EL (cell line): ENCODE measurements at places on chromosomes 3 and 15.

DNA sequence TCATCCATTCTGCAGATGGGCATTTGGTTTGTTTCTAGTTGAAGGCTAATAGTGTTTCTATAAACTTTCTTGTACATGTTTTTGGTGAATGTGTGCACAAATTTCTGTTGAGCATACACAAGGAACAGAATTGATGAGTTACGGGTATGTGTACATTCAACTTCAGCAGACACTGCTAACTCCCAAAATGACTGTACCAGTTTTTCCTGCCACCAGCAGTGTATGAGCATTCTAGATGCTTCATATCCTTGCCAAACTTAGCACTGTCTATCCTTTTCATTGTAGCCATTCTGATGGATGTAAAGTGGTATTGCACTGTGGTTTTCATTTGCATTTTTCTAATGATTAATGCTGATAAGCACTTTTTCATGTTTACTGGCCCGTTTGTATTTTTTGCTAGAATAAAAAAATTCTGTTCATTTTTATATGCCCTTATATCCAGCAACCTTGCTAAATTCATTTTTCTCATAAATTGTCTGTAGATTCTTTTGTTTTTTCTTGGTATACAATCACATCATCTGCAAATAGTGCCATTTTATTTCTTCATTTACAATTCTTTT lies 110.2 kb downstream of the ATP1B3 start:
- DNase-seq = no peak

- no peak for DNase-seq
Observed at GRCh38 chr3:140203510-140203909, 268.5 kb downstream of the CLSTN2 start.

- no peak for DNase-seq
Observed at GRCh38 chr3:47908744-47909143, 105.8 kb downstream of the DHX30 start.

DNA sequence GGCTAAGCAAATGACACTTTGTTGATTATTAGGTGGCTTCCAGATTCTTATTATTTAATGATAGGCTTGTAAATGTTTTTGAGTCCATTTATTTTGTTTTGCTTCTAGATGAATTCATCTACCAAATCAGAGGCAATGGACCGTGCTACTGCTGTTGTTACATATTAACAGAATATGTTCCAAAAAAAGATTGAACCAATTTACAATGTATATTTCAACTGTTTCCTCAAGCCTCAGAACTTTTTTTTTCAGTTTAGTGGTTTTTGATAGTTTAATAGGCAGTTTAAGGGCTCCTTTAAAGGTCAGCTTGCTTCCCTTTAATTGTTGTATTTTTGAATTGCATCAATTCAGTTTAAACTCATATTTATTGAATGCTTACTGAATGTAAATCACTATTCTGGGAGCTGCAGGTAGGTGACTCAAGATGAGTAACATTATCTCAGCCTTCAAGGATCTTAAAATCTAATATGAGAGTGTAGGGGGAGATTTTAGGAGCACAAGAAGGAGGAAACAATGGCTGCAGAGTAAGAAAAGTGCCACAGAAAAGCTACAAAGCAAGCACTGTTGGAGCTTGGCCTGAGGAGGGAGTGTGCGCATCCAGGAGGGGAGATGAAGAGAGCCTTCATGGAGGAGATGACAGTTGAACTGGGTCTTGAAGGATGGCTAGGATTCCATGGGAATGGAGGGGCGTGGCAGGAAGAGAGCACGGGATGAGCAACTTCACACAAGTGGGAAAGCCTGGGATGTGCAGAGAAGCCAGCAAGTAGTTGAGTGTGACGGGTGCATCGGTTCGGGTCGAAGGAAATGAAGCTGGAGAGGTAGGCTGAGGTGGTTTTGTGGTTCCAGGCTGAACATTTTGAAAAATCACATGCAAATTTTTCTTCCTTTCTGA lies 14.7 kb downstream of the MAP2K1 start:
- DNase-seq = peak; percentile 10

GRCh38 chr3:169710619-169711018 lies 47.1 kb upstream of the MECOM start:
- DNase-seq = no peak

GRCh38 chr15:51828621-51829375 lies 655 bp upstream of the TMOD3 start:
- peak; percentile 69 for DNase-seq

DNA sequence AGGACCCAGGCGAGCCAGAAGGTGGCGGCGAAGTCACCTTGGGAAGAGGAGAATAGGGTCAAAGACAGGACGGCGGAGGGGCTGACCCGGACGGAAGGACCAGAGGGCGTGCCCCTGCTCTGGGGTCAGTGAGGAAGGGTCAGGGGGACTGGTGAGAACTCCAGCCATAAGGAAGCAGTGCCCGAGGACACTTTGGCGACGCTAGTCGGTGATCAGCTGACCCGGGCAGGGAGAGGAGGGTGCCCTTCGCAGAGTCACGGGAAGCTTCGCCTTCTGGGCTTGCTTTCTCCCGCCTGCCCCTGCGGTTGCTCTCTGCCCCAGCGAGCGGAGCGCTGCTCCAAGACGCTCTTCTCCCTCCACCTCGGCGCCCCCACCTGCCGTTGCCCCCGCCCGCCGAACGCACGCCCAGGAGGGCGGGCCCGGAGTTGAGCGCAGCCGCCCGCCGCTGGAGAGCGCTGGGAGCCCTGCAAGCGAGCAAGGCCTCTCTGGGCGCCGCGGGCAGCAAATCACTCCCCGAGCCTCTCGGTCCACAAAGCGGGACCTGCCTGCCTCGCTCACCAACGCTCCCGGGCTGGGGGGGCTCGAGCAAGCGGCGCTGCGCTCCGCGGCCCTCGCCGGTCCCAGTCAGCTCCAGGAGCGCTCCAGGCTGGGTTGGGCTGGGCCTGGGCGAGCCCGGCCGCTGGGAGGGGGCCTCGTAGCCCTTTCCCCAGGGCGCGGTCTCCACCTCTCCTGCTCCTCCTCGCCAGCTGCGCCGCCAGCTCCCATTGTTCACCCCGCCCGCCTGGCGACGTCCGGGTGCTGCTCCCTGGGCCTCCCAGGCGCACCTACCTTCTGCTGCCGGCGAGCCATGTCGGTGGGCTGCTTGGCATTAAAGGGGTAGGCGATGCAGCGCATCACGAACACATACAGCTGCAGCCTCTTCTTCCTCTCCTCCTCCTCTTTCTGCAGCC lies 1.2 kb downstream of the CADPS start:
- no peak for DNase-seq

- peak; percentile 98 for DNase-seq
Observed at GRCh38 chr3:101036213-101036618, 43.0 kb upstream of the ABI3BP start.

- no peak for DNase-seq
Observed at GRCh38 chr15:70159001-70159712, 61.4 kb upstream of the TLE3 start.

GRCh38 chr3:153069598-153070510 lies 92.2 kb upstream of the RAP2B start:
- DNase-seq = peak; percentile 63

DNA sequence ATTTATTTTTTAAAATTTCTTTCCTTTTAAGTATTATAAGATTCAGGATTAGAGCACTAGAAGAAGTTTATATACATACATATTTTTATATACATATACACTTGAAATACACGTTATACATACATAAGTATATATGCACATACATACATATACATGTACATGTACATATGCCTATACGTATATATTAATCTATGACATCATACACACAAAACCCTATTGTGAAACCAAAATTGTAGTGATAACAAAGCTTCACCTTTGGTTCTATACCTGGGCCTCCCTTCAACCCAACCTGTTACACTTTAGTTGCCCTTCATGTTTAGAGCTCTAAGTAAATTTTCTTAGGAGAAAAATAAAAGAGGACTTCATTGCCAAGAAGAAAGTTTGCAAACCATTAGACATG lies 17.0 kb downstream of the AADACL2 start:
- no peak for DNase-seq

DNA sequence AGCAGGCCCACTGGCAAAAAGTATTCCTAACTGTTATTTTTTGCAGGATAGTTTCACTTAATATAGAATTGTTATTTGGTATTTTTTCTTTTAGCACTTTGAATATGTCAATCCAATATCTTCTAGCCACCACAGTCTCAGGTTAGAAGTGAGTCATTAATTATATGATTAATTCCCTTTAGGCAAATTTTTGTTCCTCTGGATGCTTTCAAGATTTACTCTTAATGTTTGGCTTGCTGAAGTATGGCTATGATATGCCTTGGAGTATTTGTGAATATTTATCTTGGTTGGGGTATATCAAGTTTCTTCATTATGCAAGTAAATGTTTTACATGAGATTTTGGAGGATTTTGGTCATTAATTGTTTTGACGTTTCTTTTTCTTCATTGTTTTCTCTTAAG lies 152.1 kb upstream of the ALCAM start:
- no peak for DNase-seq

GRCh38 chr15:66705277-66706146 lies 3.5 kb downstream of the SMAD6 start:
- DNase-seq = no peak

- no peak for DNase-seq
Observed at GRCh38 chr3:170735821-170736220, 134.2 kb downstream of the RPL22L1 start.

- peak; percentile 57 for DNase-seq
Observed at GRCh38 chr15:51494411-51495314, 127.9 kb downstream of the DMXL2 start.

DNA sequence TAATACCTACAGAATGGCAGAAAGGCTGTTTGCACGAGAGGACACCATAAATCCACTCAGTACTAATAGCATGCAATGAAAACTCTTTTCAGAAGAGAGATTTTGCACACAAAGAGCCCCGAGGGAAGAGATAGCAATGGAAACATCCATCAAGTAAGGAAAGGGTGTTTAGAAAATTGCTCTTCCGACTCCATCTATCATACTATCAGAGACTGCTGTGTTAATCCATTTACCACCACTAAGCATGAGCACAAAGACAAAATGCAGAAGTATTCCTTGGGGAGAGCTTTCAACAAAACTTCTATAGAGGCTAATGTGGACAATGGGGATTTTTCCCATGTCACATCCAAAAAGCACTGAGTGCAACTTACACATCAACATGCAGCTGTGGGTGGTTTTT lies 72.1 kb upstream of the PLAAT1 start:
- DNase-seq = no peak

GRCh38 chr3:13025778-13026518 lies 47.3 kb downstream of the IQSEC1 start:
- DNase-seq = no peak

DNA sequence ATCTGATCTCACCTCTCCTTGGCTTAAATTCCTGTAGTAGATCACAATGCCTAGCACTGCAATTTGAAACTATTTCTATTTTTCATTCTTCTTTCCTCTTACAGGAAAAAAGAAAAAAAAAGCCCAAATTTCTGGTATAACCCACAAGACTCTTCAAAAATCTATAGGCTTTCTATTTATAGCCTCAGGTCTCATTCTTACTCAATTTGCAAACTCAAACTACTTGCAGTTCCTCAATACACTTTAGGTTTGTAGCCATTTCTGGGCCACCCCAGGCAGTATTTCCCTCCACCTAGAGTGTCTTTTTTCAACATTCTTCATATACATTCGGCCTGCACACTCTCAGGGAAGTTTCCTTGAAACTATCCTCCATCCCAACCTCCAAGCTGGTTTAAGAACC lies 169.0 kb downstream of the TBC1D5 start:
- no peak for DNase-seq

DNA sequence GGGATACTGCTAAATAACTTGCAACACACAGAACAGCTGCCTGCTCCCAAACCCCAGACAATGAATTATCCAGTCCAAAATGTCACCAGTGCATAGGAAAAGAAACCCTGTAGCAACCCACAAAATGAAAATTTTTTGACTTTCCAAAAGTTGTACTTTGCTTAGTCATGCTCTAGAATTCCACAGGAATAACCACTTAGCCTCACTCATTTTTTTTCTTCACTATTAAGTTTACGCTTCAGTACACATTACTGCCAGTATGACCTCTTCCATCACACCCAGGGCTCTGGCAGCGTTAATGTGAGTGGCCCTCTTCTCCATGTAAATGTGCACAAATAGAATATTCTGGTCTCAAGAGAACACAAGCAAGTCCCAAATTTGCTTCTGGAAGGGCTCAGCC lies 259.8 kb downstream of the MAGI1 start:
- DNase-seq = peak; percentile 9

GRCh38 chr15:84725001-84725491 lies 9.1 kb upstream of the SEC11A start:
- peak; percentile 44 for DNase-seq

DNA sequence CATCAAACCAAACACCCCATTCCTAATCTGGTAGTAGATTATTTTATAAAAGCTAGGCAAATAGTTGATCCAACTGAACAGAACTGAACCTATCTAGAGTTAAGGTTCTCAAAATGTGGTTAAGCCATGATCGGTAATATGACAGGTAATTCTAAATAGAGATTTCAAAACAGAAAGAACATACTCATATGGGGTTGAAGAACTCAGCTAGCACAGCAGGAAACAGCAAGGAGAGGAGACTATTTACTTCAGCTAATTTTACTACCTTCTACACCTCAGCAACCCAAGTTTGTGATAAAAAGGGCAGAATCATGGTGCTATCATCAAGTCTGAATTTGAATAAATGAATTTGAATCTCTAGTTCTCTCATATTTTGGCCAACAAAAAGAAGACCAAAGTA lies 11.8 kb downstream of the CD47 start:
- DNase-seq = no peak

- no peak for DNase-seq
Observed at GRCh38 chr3:16999871-17000270, 115.1 kb downstream of the PLCL2 start.

DNA sequence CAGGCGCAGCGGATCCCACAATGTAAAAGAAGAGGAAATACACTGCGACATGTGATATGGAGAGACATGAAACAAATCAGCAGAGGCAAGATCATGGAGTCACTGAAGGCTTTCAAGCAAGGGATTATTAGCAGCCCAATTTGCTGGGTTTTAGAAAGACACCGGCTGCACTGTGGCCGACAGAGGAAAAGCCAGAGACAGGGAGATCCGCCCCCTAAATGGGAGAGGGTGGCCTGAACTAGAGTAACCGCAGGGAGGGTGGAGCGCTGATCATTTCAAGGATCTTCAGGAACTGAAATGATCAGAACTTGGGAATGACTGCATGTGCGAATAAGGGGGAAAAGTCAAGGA lies 612 bp upstream of the C15orf40 start:
- peak; percentile 12 for DNase-seq

DNA sequence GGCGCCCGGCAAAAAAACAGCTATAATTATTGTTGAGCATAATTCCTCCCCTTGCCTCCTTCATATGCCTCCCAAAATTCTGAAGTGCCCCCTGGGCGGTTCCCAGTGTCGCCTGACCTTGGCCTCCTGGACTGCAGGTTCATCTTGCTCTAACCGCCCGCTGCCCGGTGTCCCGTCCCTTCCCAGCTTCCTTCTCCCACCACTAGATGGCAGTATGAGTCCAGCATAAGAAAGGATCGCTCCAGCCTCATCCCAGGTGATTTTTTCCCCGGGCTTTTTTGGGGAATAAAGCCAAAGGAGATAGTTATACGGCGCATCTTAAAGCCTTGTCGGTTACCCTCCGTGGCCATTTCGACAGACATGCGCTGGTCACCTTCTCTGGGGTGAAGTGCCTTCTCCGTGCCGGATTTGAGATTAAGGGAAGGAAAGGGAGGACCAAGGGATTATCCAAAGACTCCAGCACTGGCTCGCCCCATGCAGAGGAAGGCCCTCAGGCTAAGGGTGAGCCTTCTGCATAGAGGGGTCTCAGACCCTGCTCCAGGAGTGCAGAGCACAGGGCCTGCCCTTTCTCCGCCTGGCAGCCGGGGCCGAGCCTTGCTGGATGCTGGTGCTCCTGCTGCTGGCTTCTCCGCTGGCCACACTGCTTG lies 45.8 kb upstream of the TRA2B start:
- DNase-seq = peak; percentile 71
